ENCODE measurements at places on chromosomes 5 and 9.
A peak's percentile ranks its signal among the peaks of the same experiment; 100 is the strongest.

DNA sequence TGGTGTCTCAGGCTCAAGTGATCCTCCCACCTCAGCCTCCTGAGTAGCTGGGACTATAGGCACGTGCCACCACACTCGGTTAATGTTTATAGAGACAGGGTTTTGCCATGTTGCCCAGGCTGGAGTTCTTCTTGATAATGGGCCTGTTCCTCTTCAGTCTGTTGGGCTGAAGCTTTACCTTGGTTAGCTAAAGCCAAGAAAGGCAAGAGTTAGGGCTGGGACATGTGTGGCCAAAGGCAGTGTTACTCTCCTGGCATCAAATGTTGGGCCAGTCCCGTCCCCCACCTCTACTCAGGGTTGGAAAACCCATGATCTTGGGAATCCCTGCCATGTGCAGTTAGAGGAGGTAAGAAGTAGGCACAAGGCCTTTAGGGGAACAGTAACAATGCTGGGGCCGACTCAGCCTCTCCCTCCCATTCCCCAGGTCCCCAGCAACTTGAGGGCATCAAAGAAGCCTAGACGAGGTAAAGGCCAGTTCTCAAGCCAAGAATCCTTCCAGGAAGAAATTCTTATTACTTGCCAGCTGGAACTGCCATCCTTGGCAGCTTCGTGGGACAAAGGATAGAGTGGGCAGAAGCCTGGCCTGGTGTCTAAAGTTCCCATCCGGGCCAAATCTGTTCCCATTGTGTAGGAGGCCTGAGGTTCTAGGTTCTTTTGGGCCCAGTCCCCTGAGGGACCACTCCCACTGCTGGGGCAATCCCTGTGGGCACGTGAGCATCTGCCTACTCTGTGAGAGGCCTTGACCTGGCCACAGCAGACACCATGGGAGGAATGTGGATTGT is 4.5 kb downstream of the EGR1 start:
- DNase-seq: no peak

GRCh38 chr5:73668017-73668416 is 42.0 kb downstream of the ARHGEF28 start:
- no peak for DNase-seq

DNA sequence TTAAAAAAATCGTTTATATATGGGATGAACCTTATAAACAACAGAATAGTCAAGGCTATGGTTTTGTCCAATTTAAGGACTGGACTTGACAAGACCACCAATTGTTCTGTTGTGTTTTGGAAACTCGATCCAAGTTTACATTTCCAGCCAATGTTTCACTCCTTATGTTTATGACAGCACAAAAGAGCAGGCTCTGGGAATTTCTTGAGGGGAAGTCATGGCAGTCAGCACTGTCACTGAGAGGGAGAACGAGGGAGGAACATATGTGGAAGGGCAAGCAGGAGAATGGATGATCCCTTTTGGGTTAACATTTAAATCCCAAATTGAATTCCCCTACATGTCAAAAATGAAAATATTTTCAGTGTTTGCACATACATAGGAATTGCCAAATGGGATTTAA is 292.5 kb downstream of the MARCHF11 start:
- DNase-seq: no peak

DNA sequence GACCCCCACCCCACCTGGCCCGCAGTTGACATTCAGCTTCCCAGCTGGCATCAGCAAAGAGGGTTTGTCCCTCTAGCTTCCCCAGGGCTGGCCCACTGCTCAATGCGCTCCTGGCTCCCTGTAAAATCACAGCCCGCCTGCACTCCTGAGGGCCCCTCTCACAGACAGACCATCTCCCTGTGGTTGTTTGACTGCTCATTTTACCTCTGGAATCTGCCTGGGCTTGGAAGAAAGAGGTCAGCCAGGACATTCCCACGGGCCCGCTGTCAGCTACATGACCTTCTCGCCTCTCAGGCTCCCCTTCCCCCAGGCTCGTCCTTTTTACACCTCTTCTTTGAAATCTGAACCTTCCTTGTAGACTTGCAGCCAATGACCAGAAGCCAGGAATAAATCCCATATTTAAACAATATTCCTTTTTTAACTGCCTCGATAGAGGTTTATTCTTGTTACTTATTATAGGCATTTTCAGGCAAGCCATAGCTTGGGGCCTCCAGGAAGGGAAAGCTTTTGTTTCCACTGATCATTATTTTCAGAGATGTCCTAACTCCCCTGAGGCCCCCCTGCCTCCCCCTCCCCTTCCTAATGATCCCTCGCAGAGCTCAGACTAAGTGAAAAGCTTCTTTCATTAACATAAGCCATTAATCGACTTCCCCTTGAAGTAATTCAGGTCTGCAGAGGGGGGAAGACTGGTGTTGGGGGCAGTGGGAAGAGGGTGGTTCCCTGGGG is 76.3 kb upstream of the IQGAP2 start:
- DNase-seq: no peak

GRCh38 chr5:60738461-60738860 is 38.5 kb upstream of the DEPDC1B start:
- DNase-seq: no peak

DNA sequence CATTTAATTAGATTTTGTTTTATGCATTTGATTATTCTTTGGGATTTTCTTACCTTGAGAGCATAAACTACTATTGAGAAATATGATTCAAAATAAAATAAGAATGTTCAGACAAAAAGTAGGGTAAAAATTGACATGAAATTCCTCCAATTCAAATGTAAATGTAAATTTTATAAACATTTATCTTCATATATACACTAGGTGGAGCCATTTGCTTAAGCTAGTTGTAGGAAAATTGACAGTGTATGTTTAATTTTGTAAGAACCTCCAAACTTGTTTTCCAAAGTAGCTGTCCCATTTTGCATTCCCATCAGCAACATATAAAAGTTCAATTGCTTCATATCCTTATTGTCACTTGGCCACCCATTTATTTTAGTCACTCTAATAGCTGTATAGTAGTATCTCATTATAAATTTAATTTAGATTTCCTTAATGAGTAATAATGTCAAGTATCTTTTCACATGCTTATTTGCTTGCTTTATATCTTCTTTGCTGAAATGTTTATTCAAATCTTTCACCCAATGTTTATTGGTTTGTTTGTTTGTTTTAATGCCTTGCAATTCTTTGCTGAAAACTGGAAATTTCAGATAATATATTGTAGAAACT is 37.6 kb upstream of the SLCO6A1 start:
- DNase-seq: no peak

DNA sequence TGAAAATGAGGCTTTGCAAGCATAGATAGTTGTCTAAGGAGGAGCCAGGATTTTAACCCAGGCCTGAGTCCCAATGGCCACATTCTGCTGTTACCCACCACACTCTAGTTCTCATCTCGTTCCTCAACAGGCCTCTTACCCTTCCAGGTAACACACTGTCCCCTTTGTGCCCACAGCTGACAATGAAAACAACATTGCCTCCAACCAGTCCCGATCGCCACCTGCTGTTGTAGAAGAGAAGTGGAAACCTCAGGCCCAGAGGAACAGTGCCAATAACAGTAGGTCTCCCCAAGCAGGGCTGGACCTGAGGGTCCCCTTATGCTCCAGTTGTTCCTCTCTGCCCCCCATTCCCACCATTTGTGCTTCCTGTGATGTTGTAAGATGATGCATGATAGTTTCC is 30.4 kb downstream of the AMBP start:
- no peak for DNase-seq

DNA sequence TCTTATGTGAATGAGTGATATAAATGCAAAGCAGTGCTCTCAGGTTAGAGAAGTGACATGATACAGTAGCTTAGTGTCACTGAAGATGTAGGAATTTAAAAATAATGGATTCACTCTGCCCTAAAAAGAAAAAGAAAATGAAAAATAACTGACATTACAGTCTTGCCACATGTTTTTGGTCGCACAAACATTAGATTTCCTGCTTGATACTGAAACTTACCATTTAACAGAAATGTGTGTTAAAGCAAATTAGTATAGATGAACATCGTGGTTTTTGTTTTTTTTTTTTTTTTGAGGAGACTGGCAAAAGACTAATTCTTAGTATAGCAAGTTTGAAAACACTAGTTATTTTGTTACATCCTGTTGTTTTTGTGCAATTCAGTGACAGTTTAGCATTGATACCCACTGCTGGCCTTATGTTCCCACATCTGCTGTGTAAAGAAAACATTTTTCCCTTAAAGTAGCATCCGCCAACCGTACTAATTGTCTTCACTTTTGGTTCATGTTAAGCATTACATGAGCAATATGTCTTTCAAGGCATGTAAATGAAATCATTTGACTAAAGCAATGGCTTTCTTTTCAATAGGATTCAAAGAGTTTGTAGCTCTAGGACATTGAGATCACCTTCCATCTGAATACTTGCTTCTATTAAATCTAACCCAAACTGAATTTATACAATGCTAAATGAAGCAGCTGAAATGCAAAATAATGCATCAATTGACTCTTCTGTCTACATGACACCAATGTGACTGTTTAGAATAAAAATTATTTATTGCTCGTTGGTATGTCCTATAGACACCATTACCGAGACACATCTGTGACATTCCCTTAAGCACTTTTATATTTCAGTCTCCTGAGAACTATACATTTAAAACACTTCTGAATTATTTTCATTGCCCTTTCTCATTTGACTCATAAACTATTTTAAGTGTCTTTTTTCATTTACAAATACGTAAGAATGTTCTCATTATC is 859.1 kb downstream of the MAT2B start:
- no peak for DNase-seq

DNA sequence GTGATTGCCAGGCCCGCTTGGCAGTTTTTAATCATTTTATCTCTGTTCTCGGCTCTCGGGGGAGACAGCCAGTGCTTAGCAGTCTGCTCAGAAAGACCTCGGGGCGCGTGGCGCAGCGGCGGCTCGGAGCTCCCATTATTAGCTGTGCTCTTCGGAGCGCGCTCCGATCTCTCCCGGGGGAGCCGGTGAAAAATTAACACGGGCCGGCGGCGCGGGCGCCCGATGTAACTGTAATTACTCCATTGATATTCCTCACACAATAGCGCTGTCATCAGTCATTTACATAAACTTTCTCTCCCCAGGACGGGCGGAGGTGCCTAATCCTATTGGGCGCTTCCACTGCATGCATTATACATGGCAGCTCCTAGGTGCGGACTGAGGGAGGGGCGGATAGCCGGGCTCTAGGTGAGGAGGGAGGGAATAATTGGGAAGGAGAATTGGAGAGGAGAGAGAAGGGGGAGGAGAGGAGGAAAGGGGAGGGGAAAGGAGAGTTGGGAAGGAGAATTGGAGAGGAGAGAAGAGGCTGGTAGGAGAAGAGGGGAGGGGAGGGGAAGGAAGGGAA is 24.9 kb downstream of the LMX1B start:
- no peak for DNase-seq

DNA sequence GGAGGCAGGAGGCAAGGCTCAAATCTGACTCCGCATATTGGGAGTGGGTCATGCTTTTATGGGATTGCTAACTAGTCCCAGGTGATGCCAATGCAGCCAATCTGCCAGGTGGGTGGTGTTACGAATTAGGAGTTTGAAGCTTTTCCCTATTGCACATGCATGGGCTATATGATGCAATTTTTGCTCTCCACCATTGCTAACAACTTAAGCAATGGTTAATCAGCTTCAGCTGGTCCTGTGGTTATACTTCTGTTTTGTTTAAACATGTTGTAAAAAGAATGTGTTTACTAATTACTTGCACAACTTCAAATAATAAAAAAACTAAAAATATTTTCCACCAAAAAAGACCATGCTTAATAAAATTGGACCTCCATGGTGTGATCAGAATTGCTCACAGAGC is 55.7 kb downstream of the SHC3 start:
- no peak for DNase-seq

- no peak for DNase-seq
Measured at GRCh38 chr5:173767574-173768266, 120.4 kb upstream of the CPEB4 start.

- no peak for DNase-seq
Measured at GRCh38 chr9:137745541-137745991, 126.8 kb downstream of the EHMT1 start.

- DNase-seq: no peak
Measured at GRCh38 chr5:60439552-60439951, 260.4 kb downstream of the DEPDC1B start.

GRCh38 chr9:109192732-109193361 is 25.8 kb upstream of the FRRS1L start:
- DNase-seq: no peak

DNA sequence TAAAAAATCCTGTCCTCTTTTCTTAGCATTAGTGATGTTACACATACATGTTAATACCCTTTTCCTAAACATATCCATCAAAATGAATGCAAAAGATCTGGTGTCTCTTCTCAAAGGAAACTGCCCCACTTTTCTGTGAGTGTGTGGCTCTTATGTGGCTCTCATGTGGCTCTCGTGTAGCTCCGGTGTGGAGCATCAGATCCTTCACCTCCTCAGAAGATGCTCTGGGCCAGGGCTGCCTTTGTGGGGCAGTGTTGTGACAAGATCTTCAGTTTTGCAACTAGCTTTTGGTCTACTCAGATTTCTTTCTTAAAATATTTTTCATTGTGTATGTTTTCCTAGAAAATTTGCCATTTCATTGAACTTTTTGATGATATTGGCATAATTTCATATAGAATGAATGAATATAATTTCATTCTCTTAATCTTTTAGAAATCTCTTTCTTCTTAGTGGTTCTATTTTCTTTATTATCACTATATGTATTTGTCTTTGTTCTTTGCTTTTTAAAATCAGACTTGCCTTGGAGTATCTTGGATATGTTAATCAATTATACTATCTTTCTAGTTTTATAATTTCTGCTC is 19.4 kb downstream of the GARNL3 start:
- DNase-seq: no peak

DNA sequence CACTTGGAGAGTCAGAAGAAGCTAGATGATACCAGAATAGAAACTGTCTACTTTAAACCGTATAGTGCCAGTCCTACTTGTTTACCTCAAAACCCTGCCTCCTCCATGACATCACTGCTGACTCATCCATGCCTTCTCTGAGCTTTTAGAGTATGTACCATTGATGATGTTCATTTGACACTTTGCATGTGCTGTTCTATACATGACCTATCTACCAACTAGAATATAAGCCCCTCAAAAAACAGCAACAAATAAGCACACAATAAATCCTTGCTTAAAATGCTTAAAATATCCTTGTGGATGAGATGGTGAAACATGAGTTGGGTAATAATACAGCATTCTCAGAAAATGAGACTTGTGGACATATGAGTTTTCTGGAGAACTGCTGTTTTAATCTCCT is 2.6 kb downstream of the CTNNAL1 start:
- DNase-seq: peak; percentile 15

Measured in activated CD4-positive, CD25-positive, alpha-beta regulatory T cell (primary cell).